ENCODE measurements at places on chromosomes 3 and 15. TPM values are rescaled to one million over a fixed set of nuclear protein-coding genes. Genes with fewer than 3 reads are reported as not detected.

DNA sequence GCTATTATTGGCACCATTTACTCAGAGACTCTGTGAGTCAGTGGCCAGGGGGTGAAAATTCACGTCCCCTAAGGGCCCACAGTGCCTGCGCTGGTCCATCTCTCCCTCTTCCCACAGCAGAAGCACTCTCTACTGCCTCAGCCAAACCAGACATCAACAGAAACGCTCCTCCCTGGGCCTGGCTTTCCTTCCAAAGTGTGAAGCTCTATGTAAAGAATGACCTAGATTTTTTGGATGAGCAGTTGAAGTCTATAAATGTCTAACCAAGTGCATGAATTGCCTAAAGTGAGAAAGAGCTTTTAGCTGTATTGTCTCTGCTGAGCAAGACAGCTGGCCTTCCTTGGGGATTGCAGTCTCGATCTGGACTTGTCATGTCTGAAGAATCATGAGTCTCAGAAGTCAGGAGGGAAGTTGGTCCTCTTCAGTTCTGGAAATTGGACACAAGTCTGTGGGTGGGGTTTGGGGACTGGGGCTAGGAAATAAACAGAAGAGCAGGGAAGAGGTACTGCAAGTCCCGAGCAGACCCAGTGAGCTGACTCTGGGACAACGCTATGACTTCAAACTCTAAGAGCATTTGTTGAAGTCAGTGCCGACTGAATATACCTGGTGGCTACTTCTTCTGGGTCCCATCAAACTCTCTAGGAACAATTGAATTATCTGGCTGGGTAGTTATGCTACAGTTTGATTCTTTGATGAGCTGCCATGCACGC, 29.0 kb downstream of the RASGRP1 start:
- H3K36me3 ChIP-seq = peaks cover 87% of the 10 kb centered on the region
- no peak overlapping the region for H3K4me3 ChIP-seq
- peaks cover 99% of the 10 kb centered on the region for H3K4me1 ChIP-seq
- H3K27me3 ChIP-seq = no peaks in the 10 kb centered on the region
- DNase-seq = no peak

DNA sequence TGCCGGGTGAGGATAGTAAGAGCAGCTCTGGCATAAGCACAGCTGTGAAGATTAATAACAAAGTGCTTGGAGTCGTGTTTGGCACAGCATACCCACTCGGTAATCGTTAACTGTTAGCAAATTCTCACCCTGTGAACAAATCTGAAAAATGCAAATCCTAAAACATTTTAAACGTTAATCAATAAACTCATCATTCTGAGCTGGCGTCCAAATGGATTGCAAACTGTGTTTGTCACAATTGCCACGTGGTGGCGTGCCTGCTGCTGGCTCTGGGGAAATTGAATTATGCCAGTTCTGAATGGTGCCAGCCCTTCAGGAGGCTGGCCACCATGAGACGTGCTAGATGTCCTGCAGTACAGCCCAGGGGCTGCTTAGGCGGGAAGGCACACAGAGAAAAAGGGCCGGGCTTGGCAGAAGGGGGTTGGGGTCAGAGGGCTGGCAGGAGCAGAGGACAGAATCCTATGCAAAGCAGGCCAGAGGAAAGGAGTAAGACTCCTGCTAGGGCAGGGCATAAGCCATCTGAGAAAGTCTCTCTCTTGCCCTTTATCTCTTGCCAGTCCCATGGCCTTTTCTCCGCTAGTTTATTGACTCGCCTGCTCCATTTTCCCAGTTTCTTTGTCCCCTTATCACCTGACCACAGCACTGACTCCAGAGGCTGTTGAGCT, 22.1 kb upstream of the POLG start:
- peaks cover 70% of the 10 kb centered on the region for H3K27me3 ChIP-seq
- peak; percentile 42 for DNase-seq
- H3K4me1 ChIP-seq = peaks cover 3% of the 10 kb centered on the region
- H3K36me3 ChIP-seq = no peaks in the 10 kb centered on the region
- no peak overlapping the region for H3K4me3 ChIP-seq
- H3K27ac ChIP-seq = no peak overlapping the region

GRCh38 chr3:154121701-154122551, 736 bp downstream of the ARHGEF26 start:
- peak; percentile 22 for DNase-seq
- no peak overlapping the region for H3K27ac ChIP-seq
- no peaks in the 10 kb centered on the region for H3K36me3 ChIP-seq
- peaks cover 20% of the 10 kb centered on the region for H3K4me1 ChIP-seq

- H3K27me3 ChIP-seq = no peaks in the 10 kb centered on the region
- H3K36me3 ChIP-seq = peaks cover 12% of the 10 kb centered on the region
- no peak overlapping the region for H3K27ac ChIP-seq
- H3K4me3 ChIP-seq = no peak overlapping the region
Measured at GRCh38 chr3:71528816-71529215, 54.7 kb downstream of the FOXP1 start.

DNA sequence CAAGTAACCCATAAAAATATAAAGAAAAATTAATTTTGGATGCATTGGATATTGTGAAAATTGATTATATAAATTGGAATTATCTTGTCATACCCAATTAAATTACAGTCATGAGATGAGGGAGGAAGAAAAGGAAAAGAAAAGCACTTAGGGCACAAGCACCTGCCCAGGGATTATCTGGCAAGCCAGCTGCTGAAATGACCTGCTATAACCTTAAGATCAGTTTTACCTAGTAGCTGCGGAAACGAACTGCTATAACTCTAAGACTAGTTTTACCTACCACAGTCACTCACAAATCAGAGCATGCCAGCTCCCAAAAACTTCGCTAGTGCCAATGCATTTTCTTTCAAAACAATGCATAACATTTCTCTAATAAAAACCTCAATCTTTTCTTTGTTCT, 26.2 kb downstream of the LRRFIP2 start:
- peaks cover 19% of the 10 kb centered on the region for H3K36me3 ChIP-seq
- no peaks in the 10 kb centered on the region for H3K27me3 ChIP-seq
- H3K27ac ChIP-seq = no peak overlapping the region

DNA sequence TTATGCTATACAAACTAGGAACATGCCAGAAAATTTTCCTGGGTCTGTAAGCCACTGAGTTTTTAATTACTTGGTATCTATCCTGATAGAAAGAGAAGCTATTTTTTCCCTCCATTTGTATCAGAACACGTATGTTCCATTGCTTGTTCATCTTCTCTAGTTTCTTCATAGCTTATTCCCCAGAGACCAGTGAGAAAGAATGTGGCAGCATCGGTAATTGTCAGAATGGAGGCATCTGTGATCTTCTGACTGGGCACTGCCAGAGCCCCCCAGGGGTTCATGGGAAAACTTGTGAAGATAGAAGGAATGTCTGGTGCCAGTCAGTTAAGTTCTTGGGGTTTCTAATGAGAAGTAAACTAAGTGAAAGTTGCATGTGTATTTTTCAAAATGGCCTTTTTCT, 720.2 kb upstream of the GOLIM4 start:
- DNase-seq = no peak
- no peaks in the 10 kb centered on the region for H3K36me3 ChIP-seq
- no peaks in the 10 kb centered on the region for H3K4me1 ChIP-seq

DNA sequence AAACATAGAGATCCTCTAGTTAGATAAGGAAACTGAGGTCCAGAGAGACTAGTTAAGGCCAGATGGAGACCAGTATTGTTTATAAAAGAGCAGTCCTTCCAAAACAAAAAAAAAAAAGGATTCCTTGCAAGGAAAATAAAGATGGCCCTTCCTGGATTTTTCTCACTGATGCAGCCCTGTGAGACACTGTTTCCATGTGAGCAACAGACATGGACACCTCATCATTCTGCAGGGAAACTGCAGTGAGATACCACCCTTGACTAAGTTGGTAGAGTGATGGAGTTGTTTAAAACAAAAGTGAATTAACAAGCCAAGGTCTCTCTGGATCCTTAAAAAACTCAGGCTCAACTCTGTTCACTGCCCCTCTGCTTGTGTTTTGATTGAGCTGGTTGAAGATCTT, 65.6 kb upstream of the MYZAP start:
- H3K36me3 ChIP-seq = no peaks in the 10 kb centered on the region
- H3K4me3 ChIP-seq = no peak overlapping the region
- H3K4me1 ChIP-seq = no peaks in the 10 kb centered on the region
- no peak overlapping the region for H3K27ac ChIP-seq
- DNase-seq = no peak
- peaks cover 2% of the 10 kb centered on the region for H3K27me3 ChIP-seq

GRCh38 chr3:152295344-152295743, 26.6 kb downstream of the MBNL1 start:
- no peaks in the 10 kb centered on the region for H3K27me3 ChIP-seq
- DNase-seq = no peak
- peaks cover 39% of the 10 kb centered on the region for H3K36me3 ChIP-seq
- H3K4me1 ChIP-seq = peaks cover 78% of the 10 kb centered on the region
- H3K27ac ChIP-seq = peak overlapping the region; percentile 76

DNA sequence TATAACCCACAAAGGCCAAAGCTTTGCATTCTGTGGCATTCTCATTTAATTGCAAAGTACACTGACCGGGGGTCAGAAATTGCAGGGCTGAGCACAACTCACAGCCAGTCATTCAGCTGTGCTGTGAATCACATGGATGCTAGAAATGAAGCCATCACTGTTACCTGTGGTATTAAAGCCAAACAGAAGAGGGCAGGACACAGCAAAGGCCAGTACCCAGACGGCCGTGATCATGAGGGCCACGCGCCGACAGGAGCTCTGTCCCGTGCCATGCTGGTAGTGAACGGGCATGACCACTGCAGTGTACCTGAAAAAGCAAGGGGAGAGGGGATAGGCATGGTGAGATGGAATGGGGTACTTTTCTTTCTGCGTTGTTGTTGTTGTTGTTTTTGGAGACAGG, 31.6 kb downstream of the DRD3 start:
- DNase-seq = no peak
- peaks cover 11% of the 10 kb centered on the region for H3K4me1 ChIP-seq
- no peak overlapping the region for H3K4me3 ChIP-seq
- no peaks in the 10 kb centered on the region for H3K27me3 ChIP-seq
- no peaks in the 10 kb centered on the region for H3K36me3 ChIP-seq

DNA sequence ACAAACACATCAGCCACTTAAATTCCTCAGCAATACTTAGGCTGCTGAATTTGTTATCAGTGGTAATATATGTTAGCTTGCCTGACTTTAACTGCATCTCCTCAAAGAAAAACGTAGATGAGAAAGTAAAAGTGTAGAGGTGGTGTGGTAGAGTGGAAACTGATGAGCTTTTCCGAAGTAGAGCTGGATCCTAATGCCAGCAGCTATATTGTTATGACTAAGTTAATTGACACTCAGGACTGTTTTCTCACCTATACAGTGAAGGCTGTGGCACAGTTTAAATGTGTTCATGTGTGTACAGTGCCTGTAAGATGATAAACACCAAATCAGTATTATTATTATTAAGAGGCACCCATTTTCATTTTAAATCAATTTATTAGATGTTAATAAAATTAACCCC, 174.9 kb downstream of the TNIK start:
- H3K36me3 ChIP-seq = peaks cover 3% of the 10 kb centered on the region
- peaks cover 67% of the 10 kb centered on the region for H3K4me1 ChIP-seq
- no peaks in the 10 kb centered on the region for H3K27me3 ChIP-seq
- peak overlapping the region; percentile 23 for H3K27ac ChIP-seq
- no peak overlapping the region for H3K4me3 ChIP-seq

GRCh38 chr15:56468401-56468800, 3.5 kb upstream of the MNS1 start:
- peak; percentile 12 for DNase-seq
- peaks cover 22% of the 10 kb centered on the region for H3K27me3 ChIP-seq
- H3K4me1 ChIP-seq = peaks cover 23% of the 10 kb centered on the region
- no peaks in the 10 kb centered on the region for H3K36me3 ChIP-seq

GRCh38 chr3:161372321-161373260, 1.3 kb upstream of the SPTSSB start:
- H3K27me3 ChIP-seq = peaks cover 43% of the 10 kb centered on the region
- peak overlapping the region; percentile 78 for H3K4me3 ChIP-seq
- no peak overlapping the region for H3K27ac ChIP-seq
- peaks cover 12% of the 10 kb centered on the region for H3K4me1 ChIP-seq
- H3K36me3 ChIP-seq = no peaks in the 10 kb centered on the region

- H3K4me1 ChIP-seq = peaks cover 2% of the 10 kb centered on the region
- H3K36me3 ChIP-seq = peaks cover 4% of the 10 kb centered on the region
Measured at GRCh38 chr3:107739227-107739626, 216.5 kb downstream of the BBX start.

DNA sequence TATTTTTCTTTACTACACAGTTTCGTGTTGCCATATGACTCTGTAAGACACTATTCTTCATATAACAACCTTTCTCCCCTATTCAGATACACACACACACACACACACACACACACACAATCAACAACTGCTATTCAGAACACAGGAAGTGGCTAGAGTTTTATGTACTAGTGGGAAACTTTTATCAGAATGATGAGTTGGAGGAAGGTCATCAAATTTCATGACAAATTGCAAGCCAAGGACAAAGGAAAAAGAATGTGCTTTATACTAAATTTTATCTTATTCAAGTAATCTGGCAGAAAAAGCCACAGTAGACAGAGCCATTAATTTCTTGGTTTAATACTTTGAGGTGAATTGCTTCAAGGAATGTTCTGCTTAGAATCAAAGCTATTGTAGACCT, 899.8 kb downstream of the ROBO2 start:
- no peaks in the 10 kb centered on the region for H3K27me3 ChIP-seq
- H3K4me3 ChIP-seq = no peak overlapping the region
- H3K4me1 ChIP-seq = no peaks in the 10 kb centered on the region
- H3K36me3 ChIP-seq = no peaks in the 10 kb centered on the region
- H3K27ac ChIP-seq = no peak overlapping the region

- peaks cover 2% of the 10 kb centered on the region for H3K27me3 ChIP-seq
- no peaks in the 10 kb centered on the region for H3K4me1 ChIP-seq
- no peaks in the 10 kb centered on the region for H3K36me3 ChIP-seq
- no peak overlapping the region for H3K27ac ChIP-seq
Measured at GRCh38 chr3:61807865-61808276, 246.5 kb downstream of the PTPRG start.

GRCh38 chr3:141341536-141341935, 26.8 kb upstream of the ZBTB38 start:
- no peaks in the 10 kb centered on the region for H3K36me3 ChIP-seq
- H3K27me3 ChIP-seq = no peaks in the 10 kb centered on the region
- DNase-seq = no peak
- H3K4me1 ChIP-seq = no peaks in the 10 kb centered on the region
- H3K27ac ChIP-seq = no peak overlapping the region

- H3K27me3 ChIP-seq = no peaks in the 10 kb centered on the region
- peaks cover 37% of the 10 kb centered on the region for H3K36me3 ChIP-seq
- no peak for DNase-seq
- no peak overlapping the region for H3K4me3 ChIP-seq
Measured at GRCh38 chr3:31577232-31577631, 44.5 kb downstream of the STT3B start.

Gene PFKFB4
- total RNA-seq = 90.8 TPM

Gene NKIRAS1
- total RNA-seq = 3.6 TPM

Gene DOCK3
- total RNA-seq = 4.2 TPM

Gene HPS3
- total RNA-seq = 16.4 TPM

Gene CNOT10
- total RNA-seq = 61.0 TPM

Gene BUB1B
- 79.6 TPM for total RNA-seq
